ENCODE measurements at places on chromosomes 12 and 14. TPM values are rescaled to one million over a fixed set of nuclear protein-coding genes. Genes with fewer than 3 reads are reported as not detected.

- no peak for DNase-seq
Measured at GRCh38 chr12:1811281-1811947, 9.0 kb upstream of the LRTM2 start.

GRCh38 chr12:26179826-26180225 is 15.5 kb upstream of the SSPN start:
- no peak for DNase-seq

Gene IL31
- total RNA-seq = not detected

Gene DDX55
- total RNA-seq = 46.3 TPM

GRCh38 chr12:126558810-126559209 is 1493.6 kb downstream of the AACS start:
- no peak for DNase-seq

DNA sequence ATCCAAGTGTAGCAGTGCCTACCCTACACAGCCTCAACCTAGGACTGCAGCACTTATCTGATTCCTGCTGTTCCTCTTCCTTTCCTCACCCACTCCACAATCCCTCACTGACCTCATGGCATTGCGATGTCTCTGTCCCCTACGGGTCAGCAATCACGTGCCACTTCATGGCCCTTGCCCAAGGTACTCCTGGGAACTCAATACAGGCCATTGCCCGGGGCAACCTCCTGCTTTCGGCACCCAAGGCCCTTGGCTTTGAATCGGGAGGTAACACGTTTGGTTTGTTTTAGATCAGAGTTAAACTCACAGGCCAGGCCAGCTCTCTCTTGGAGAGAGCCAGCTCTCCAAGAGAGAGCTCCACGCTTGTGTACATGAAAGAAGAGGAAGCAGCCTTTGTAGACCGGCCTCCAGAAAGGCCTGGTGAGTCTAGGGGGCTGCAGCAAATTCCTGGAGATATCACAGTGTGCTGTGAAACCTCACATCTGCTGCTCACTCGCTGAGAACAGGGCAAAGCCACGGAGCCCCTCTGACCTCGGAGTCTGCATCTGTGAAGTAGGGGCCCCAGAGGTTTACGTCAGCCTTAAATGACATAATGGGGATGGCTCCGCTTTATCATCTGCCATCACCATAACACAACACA is 12.2 kb downstream of the CLMN start:
- no peak for DNase-seq

DNA sequence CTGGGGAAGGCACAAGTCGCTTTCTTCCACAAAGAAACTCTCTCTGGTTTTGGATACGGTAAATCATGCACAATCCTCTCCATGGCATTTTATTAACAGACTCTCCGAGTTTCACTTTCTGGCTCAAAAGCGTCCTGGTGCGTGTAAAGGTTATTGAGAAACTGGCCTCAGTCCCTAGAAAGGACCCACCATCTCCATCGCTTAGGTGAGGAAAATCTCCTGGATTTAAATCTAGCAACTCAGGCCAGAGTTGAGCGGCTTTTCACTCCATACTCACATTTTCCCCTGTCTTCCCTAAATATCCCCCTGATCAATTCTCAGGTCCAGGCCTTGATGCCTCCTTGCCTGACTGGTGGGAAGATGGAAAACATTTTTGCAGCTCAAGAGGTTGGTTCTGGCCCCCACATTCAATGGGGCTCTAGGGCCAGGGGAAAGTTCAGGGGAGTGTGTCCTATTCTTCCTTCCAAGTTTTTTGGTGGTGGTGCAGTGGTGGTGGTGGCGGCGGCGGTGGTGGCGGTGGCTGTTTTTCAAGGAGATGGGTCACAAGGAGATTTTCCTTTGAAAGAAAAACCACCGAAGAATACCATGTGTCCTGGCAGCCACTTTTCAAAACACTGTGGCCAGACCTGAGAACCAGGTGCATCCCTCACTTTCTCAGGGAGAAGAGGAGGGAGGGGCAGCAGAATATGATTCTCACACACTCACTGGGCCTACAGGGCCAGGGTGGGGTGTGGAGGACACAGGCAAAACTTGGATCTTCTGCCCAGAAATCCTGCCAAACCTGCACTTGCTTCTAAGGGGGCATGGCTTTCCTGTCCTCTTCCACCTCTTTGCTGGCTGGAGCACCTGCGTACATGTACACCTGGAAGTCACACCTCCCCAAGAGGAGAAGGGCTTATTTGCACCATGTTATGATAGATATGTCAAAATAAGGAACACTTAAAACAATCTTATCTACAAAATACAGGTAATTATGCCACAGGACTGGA is 46.7 kb upstream of the PNMA1 start:
- no peak for DNase-seq

- no peak for DNase-seq
Measured at GRCh38 chr14:70084226-70084625, 104.5 kb downstream of the SLC8A3 start.

GRCh38 chr14:96584199-96584906 is 82.2 kb downstream of the PAPOLA start:
- DNase-seq = peak; percentile 13

GRCh38 chr12:13539051-13539450 is 342.5 kb downstream of the EMP1 start:
- DNase-seq = no peak

GRCh38 chr14:54003064-54003463 is 46.4 kb upstream of the BMP4 start:
- DNase-seq = no peak

Gene LALBA
- total RNA-seq = not detected

GRCh38 chr14:35243956-35244355 is 48.2 kb upstream of the PSMA6 start:
- DNase-seq = no peak

DNA sequence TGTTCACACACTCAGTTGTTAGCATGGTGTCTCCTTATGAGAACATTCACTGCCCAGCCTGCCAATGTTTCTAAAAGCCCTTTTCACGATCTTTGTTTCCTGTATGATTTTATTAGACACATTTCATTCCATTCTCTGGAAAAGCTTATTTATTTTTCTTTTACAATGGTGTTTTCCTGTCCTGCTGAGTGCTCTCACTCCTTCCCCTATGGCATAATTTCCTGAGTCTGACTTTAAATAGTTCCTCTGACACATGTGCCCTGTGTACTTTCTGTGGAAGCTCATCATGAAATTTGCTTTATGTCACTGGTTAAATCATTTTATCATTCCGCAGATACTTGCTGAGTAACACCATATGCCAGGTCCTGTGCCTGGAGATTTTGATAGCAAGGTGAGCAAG is 612.0 kb downstream of the FLRT2 start:
- no peak for DNase-seq

DNA sequence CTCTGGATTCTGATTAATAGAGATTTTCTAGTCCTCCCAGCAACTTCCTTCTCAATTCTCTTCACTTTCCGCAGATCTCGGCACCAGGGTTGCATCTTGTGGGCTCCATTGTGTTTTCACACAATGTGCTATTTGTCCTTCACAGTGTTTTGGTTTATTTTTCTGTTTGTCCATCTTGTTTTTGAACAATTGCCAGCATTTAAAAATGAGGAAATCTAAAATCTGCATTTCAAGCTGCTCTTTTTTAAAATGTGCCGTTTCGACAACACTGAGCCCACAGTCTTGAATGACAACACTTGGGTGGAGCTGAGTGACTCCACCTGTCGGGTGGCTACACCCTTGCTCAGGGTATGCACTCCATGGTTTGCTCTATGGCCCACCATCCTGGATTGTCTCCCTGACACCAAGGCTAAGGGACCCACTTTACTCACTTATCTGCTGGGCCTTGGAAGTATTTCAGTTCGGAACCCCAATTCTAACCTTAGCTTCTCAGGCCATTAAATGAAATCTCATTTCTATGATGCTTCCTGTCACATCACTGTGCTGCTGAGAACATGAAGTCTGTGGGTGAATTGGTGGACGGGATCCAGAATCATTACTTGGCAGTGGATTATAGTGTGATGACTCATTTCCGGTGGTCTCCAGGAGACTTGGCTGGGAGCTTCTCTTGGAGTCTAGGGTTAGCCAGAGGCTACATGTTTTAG is 3.4 kb upstream of the MYRFL start:
- peak; percentile 17 for DNase-seq

GRCh38 chr12:93743999-93744689 is 67.0 kb downstream of the CRADD start:
- DNase-seq = no peak

DNA sequence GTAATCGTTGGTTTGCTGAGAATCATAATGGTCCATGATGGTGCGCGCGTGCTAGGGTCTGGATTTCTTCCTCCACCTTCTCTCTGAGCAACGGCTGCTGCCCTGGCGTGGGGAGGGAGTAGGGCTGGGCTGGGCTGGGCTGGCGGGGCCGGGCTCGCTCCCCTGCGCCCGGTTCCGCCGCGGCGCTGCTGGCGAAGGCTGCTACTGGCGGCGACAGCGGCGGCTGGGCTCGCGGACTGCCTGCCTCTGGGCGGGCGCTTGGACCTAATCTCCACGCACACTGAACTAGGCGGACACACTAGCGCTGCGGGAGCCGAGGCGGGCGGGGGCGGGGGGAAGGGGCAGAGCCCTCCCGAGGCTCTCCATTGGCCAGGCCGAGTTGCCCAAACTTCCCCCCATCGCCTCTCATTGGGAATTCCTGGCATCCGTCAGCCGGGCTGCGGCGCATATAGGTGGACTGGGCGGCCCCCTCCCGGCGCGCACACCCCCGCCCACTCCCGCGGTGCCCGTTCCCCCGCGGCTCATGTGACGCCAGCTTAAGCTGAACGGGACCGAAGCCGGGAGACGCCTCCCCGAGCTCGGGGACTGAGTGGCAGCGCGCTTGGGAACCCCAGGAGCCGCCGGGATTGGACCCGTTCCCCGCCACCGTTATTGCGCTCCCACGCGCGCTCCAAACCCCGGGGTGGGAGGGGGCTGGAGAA is at the start of gene ACTN1:
Gene ACTN1 (minus strand): TSS at position 282 of the 701 bp plus-strand sequence. CDS start 246 bp downstream, at position 36.
- peak; percentile 66 for DNase-seq

All from Panc1 (cell line).